ENCODE measurements at places on chromosomes 1 and 21. TPM values are rescaled to one million over a fixed set of nuclear protein-coding genes. Genes with fewer than 3 reads are reported as not detected.

DNA sequence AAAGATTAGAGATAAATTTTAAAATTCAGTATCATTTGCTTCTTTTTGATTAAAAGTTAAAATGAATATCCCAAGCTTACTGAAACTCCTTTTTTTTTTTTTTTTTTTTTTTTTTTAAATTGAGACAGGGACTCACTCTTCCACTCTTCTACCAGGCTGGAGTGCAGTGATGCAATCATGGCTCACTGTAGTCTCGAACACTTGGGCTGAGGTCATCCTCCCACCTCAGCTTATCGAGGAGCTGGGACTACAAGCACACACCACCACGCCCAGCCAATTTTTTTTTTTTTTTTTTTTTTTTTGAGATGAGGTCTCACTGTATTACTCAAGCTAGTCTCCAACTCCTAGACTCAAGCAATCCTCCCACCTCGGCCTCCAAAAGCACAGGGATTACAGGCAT lies 92.1 kb upstream of the RGS18 start:
- no peak for DNase-seq

GRCh38 chr1:152167835-152168534 lies 9.0 kb upstream of the RPTN start:
- DNase-seq, result peak; percentile 96

LYPD8 gene
- 1.4 TPM for total RNA-seq

HTR1D gene
- 17.1 TPM for total RNA-seq

KIAA0040 gene
- total RNA-seq, result 8.8 TPM

ARMH1 gene
- total RNA-seq, result 16.9 TPM

UBL4B gene
- 0.24 TPM for total RNA-seq

Data from PC-9 (cell line).